ENCODE measurements at places on chromosomes 3 and 15.

DNA sequence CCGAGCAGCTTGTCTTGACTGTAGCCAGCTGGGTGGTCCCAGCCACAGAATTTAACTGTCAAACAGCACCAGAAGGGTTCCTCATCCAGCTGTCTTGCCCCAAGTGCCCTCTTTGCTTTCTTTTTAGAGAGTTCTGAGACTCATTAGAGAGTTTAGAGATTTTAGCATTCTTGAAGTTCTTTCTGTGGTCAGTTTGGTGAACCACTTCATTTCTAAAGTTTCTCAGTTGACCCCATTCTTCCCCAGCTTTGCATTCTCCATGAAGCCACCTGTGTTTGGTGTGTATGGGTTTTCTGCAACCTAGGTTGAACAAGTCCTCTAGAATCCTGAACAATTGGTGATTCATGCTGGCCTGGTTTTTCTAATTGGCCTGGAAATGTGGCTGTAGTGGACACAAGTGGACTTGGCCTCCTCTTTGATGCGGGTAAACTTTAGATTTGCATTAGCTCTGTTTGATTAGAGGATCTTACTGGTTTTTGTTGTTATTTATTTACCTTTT, 33.7 kb downstream of the FLNB start:
- no peak for DNase-seq

DNA sequence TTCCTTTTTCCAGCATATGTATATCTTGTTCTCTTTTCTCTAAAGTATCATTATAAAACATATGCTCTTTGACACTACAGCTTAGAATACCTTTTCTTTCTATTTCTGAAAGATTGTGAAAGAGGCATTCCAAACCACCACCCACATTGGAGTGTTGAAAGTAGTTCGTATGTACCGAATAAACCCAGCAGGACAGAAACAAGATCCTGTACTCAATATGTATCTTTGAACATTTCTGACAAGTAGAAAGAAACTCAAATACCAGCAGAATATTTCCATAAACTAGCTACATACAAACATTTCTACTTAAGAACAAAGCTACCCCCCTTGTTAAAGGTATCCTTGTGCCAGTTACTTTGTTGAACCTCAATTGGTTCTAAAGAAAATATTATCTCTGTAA, 415.3 kb upstream of the ALCAM start:
- DNase-seq = no peak

DNA sequence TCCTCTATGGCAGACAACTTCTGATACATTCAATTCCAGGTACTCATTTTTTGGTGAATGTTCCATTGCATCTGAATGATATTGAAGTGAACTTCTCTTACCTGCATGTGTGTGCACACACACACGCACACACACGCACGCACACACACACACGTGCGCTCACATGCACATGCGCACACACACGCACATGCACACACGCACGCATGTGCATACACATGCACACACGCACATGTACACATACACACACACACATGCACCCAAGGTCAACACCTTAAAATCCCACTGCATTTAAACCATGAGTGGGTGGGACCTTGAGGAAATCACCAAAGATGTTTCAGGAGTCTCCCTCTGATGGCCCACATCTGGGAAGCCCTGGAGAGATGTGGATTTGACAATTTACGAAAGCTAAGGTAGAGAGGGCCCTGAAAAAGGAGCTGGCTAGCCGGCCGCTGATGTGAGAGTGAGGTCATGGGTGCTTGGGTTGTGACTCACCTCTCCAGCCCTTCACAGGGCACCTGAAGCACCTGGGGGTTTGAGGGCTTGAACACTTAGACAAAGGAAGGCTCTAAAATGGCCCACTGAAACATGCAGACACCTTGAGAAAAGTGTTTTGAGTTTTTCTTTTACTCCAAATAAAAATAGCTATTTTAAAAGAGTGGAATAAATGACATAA, 269.1 kb upstream of the LRRFIP2 start:
- DNase-seq = no peak

DNA sequence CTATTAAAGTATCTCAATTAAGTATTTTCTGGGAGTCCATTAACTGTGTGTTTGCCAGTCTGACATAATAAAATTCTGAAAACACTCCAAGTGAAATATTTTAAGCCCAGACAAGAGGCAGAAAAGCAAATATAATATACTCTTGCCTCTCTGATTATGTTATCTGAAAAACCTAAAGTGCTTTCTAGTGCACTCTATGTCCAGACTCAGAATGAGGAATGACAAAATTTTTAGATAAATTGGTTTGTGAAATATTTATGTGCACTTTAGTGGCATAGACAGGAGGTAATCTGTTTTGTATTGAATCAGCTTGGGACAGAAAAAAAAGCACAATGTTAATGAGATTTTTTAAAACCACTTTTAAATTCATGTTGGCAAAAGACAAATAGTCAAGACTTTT, 508.2 kb upstream of the SUCLG2 start:
- no peak for DNase-seq

- no peak for DNase-seq
Observed at GRCh38 chr15:68348081-68348480, 70.5 kb downstream of the FEM1B start.

DNA sequence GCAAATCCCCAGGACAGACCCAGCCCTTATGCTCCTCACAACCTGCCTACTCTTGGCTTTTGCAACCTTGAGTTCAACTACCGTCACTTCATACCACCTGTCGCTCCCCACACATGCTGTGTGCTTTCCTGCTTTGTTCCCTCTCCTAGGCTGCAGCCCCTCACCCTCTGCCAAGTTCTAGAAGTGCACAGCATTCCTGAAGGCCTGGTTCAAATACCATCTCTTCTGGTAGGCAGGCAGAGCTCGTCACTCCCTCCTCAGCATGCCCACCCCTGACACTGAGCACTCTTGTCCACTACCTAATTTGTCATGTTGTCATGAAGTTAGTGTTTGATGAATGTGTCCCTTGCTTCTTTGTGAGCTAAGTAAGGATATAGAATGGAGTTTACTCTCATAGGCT, 129.6 kb downstream of the SEMA6D start:
- DNase-seq = no peak

DNA sequence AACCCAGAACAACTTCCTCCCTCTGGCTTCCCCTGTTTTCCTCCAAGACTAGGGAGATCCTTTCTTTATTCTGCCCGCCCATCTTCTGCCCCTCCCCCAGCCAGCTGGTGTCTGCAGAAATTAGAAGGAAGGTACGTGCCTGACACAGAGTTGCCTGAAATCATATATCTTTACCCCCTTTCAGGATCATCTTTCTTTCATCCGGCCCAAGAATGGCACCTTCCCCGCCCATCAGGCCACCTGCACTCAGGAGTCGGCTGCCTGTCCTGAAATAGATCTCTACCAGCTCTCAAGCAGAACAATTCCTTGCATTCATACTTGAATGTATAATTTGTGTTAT, 133.7 kb downstream of the VGLL4 start:
- DNase-seq = no peak

DNA sequence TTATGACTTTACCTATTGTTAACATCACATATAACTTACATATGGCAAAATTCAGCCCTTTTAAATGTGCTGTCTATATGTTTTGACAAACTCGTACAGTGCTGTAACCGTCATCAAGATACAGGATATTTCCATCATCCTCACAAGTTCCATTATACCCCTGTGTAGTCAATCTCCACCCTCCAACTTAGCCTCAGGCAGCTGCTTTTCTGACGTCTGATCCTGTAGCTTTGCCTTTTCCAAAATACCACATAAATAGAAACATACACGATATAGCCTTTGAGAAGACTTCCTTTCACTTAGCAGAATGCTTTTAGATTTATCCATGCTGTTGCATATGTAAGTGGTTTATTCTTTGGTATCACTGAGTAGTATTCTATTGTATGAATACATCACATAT, 47.1 kb downstream of the SLC12A1 start:
- no peak for DNase-seq

- no peak for DNase-seq
Observed at GRCh38 chr3:22746221-22746620, 456.9 kb upstream of the UBE2E2 start.

DNA sequence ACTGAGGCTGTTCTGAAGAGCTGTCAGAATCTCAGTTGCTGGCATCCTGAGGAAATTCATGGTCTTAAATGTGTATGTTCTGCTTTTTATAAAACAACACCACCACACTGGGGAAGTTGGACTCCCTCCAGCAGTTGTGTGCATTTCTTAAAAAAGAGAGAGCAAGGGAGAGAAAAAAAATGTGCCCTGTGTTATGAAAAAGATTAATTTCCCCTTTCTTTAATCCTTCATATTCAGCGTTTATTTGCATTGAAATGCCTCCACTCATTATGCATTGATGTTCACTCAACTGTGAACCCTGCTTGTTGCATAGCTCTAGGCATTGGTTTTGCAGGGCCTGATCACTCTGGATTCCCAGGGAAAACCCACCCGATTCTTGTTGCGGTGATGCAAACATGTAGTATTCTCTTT, 4.4 kb upstream of the ZNF609 start:
- DNase-seq = peak; percentile 85

DNA sequence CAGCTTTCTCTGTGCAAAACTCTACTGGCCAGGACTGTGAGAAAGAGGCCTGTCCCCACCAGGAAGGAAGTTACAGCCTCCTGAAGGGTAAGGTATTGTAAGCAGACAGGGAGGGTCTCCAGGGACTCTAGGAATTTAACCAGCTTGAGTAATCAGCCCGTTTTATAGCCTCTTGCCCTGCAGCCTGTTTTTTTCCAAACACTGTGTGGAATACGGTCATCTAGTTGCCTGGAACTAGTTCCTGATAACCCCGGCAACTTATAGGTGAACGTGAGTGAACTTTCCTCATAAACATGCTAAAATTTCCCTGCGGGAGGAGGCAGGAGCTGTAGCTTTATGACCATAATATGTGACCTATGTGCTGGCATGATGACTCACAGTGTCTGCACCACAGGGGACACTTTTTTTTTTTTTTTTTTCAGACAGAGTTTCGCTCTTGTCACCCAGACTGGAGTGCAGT, 60.1 kb upstream of the DAZL start:
- DNase-seq = no peak

- DNase-seq = peak; percentile 47
Observed at GRCh38 chr3:194930377-194931204, 244.9 kb downstream of the FAM43A start.

DNA sequence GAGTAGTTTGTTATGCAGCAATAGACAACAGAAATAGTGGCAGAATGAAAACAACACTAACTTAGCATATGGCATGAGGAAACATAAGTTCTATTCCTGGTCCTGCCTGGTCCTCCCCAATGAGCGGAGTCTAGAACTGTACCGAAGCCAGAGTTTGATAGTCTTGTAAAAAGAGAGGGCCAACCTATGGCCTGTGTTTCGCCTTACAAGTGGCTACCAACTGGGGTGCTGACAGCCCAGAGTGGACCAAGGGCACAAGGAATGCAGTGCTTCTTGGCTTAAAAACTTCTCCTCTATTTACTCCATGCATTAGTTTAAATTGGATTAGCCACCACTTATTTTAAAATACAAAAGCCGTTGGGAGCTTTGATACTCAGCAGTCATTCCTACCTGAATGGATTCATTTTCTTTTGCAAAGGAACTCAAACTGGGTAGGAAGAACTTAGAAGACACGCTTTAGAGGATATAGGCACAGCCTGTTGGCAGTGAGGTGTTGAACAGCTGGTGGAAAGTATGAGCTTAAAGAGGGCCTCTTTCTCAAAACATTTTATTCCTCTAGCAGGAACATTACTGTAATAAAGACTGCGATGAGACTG, 302.9 kb downstream of the PLCL2 start:
- DNase-seq = no peak

GRCh38 chr3:16904423-16905417, 20.0 kb downstream of the PLCL2 start:
- peak; percentile 57 for DNase-seq

GRCh38 chr3:49812916-49813496, 747 bp downstream of the UBA7 start:
- no peak for DNase-seq

All from suppressor macrophage treated with lipopolysaccharide for 1 hour (primary cell).